ENCODE measurements at places on chromosomes 7 and 10. TPM values are rescaled to one million over a fixed set of nuclear protein-coding genes. Genes with fewer than 3 reads are reported as not detected.
A peak's percentile ranks its signal among the peaks of the same experiment; 100 is the strongest.

GRCh38 chr10:112229096-112229495, 45.5 kb upstream of the GPAM start:
- H3K4me3 ChIP-seq, result no peak overlapping the region
- H3K4me1 ChIP-seq, result no peaks in the 10 kb centered on the region
- no peak for DNase-seq
- H3K27ac ChIP-seq, result no peak overlapping the region
- peaks cover 19% of the 10 kb centered on the region for H3K27me3 ChIP-seq
- H3K36me3 ChIP-seq, result no peaks in the 10 kb centered on the region

DNA sequence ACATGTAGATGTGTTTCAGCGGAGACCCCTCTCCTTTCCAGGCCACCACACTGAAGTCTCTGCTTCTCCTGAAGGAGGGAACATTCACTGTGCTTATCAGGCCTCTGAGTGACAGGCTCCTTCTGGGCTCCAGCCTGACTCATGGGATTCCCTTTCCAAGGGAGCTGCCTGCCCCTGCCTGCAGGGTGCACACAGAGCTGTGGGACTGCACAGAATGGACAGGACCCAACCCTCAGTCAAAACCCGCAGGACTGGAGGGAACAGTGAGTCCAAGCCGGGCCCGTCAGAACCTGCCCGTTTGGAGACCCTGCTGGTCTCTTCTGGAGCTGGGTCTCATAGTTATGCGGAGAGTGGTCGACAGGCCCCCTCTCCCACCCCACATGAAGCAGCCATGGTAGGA, 32.6 kb downstream of the PLAC9 start:
- H3K27me3 ChIP-seq, result no peaks in the 10 kb centered on the region
- peaks cover 18% of the 10 kb centered on the region for H3K4me1 ChIP-seq
- peaks cover 24% of the 10 kb centered on the region for H3K36me3 ChIP-seq
- DNase-seq, result no peak
- H3K27ac ChIP-seq, result peak overlapping the region; percentile 11

- peak overlapping the region; percentile 51 for H3K4me3 ChIP-seq
- peaks cover 66% of the 10 kb centered on the region for H3K4me1 ChIP-seq
- H3K27me3 ChIP-seq, result no peaks in the 10 kb centered on the region
- H3K27ac ChIP-seq, result peak overlapping the region; percentile 97
These were observed 23.7 kb downstream of the TSPAN14 start for GRCh38 chr10:80477813-80478212.

GRCh38 chr10:22544325-22545068, 169.9 kb downstream of the PIP4K2A start:
- peaks cover 10% of the 10 kb centered on the region for H3K36me3 ChIP-seq
- no peak overlapping the region for H3K4me3 ChIP-seq
- H3K27me3 ChIP-seq, result no peaks in the 10 kb centered on the region
- peaks cover 23% of the 10 kb centered on the region for H3K4me1 ChIP-seq

DNA sequence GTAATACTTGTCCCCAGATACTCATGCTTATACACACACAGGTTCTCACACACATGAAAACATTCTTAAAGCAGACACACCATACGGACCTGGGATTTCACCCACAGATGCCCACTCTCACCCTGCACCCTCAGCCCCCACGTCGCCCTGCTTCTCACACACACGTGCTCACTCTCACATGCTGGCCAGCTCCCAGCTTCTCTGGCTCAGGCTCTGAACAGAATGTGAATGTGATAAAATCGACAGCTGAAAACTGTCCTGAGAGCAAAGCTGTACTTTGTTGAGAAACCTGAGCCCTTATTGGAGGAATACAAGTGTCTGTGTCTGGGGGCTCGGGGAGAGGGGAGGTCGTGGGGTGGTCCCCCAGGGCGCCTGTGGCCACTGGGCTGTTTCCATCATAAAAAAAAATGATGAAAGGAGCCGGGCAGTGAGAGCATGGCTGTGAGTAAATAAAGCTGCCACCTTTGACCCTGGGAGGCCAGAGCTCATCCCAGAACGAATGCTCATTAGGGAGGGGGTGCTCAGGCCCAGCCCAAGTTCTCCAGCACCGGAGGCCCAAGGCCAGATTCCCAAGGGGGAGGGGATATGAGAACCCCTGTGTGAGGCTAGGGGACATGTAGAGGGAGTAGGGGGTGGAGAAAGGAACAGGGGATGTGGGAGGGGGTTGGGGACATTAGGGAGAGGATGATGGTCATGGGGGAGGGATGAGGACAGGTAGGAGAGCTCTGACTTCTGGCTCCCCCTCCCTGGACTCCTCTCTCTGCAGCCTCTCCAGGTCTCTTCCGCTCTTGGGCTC, 18.1 kb upstream of the TLX1 start:
- no peak overlapping the region for H3K27ac ChIP-seq
- H3K4me3 ChIP-seq, result no peak overlapping the region
- no peaks in the 10 kb centered on the region for H3K36me3 ChIP-seq
- no peak for DNase-seq

GRCh38 chr7:143884969-143885559, 16.9 kb downstream of the TCAF1 start:
- peaks cover 8% of the 10 kb centered on the region for H3K36me3 ChIP-seq
- H3K27me3 ChIP-seq, result peaks cover 64% of the 10 kb centered on the region
- peak overlapping the region; percentile 61 for H3K4me3 ChIP-seq

The HOXA11 gene
- 0.09 TPM for total RNA-seq

GRCh38 chr7:132680590-132680989, 104.3 kb upstream of the PLXNA4 start:
- H3K4me1 ChIP-seq, result peaks cover 14% of the 10 kb centered on the region
- H3K27ac ChIP-seq, result no peak overlapping the region
- no peak for DNase-seq
- H3K4me3 ChIP-seq, result no peak overlapping the region
- no peaks in the 10 kb centered on the region for H3K36me3 ChIP-seq
- H3K27me3 ChIP-seq, result no peaks in the 10 kb centered on the region

DNA sequence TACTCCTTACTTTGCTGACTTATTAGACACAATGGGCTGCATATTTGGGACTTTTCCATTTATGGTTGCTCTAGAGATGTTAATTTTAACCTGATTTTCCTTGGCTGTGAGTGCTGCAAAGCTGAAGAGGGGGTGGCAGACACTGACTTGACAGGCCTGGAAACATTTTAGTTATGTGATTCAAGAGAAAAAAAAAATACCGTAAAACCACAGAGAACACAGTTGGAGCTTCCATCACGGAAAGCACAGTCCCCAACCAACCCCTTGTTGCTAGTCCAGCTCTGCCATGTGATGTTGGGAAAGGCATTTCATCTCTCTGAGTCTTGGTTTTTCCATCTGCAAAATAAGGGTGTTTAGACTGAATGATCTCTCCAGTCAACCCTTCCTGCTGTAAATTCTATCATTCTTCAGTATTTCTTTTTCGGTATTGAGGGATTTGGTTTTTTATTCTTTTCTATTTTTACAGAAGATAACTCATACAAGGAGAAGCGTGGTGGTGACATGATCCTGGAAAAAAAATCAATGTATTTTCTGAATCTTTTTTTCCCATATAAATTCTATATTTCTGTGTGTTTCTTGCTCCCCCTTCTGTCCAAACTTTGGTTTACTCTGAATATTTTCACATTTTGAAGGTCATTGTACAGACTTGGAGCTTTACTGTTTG, 246.1 kb downstream of the REEP3 start:
- no peak for DNase-seq
- no peak overlapping the region for H3K27ac ChIP-seq
- no peaks in the 10 kb centered on the region for H3K36me3 ChIP-seq
- no peaks in the 10 kb centered on the region for H3K4me1 ChIP-seq
- no peak overlapping the region for H3K4me3 ChIP-seq

- DNase-seq, result no peak
- H3K4me1 ChIP-seq, result no peaks in the 10 kb centered on the region
- H3K36me3 ChIP-seq, result no peaks in the 10 kb centered on the region
- H3K4me3 ChIP-seq, result no peak overlapping the region
- no peak overlapping the region for H3K27ac ChIP-seq
These were observed 166.6 kb upstream of the MKLN1 start for GRCh38 chr7:131161103-131161502.

DNA sequence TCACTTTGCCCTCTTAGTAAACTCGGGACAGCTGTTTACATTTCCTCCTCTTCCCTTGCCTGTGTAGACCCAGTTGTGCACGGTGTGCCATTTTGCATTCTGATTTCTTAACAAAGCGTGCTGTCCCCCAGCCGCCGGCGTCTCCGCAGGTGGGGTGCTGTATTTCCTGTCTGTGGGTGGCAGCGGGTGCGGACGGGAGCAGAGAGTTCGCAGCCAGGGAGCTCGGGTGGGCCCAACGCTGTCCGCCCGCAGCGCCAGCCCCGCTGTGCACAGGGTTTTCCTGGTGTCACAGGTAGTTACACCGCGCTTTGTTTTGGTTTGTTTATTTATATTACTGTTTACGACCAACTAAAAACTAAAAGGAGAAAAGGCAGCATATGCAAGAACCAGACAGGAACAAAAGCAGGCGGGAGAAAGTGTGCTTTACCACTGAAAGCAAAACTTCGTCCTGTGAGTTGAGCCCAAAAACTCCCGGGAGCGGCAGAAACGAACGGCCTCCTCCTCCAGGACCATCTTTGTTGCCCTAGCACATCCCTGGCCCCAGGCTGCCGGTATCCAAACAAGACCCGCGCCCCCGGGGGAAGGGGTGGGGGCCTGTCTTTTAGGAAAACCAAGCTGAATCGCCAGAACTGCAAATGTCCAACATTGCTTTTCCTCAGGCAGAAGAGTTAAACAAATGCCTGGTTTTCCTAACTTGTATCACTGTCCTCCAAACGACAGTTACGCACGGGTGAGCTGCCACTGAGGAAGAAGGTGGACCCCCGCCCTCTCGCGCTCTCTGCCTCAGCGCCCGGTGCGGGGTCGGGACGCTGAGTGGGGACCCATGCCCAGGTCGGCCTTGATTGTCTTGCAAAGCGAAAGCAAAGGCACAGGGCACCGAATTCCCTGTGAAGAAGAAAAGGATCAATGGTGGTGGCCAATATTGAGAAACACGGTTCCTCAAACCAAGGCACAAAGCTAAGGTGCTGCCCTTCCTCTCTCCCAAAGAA, 45.9 kb upstream of the DRGX start:
- peaks cover 21% of the 10 kb centered on the region for H3K27me3 ChIP-seq
- H3K27ac ChIP-seq, result no peak overlapping the region
- H3K4me1 ChIP-seq, result peaks cover 25% of the 10 kb centered on the region
- peaks cover 2% of the 10 kb centered on the region for H3K36me3 ChIP-seq
- peak; percentile 11 for DNase-seq

DNA sequence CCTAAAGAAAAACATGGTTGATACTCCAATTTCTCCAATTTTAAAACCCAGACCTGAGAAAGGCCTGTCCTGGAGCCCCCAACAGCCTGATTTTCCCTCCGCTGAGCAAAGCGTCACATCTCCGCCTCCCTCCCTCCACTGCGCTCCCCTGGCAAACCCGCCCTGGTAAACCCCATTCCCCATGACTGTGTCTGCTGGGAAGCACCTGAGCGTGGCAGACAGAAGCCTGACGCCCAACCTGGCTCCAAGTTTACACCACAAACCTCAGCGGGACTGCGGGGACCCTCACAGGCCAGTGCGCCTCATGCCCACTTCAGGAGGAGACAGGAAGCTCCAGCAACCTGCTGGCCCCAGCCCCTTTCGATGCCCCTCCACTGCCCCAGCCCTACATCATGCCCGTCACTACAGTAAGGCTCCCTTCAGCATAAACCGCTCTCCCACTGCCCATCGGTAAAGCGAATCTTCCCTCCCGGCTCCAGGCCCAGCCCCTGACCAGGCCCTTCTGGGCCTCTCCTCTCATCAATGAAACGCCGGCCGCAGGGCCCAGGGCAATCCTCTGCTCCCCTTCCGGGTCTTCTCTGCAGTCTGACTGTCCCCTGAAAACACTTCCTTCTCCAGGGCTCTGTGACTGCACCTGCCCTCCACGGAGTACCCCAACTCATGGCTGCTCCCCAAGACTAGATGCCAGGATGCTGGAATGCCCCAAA, 233.3 kb downstream of the MAD1L1 start:
- H3K27me3 ChIP-seq, result no peaks in the 10 kb centered on the region
- H3K36me3 ChIP-seq, result no peaks in the 10 kb centered on the region
- no peak overlapping the region for H3K27ac ChIP-seq
- no peaks in the 10 kb centered on the region for H3K4me1 ChIP-seq

- peaks cover 13% of the 10 kb centered on the region for H3K36me3 ChIP-seq
- H3K4me1 ChIP-seq, result peaks cover 11% of the 10 kb centered on the region
- no peak overlapping the region for H3K27ac ChIP-seq
- H3K4me3 ChIP-seq, result no peak overlapping the region
- H3K27me3 ChIP-seq, result no peaks in the 10 kb centered on the region
These were observed 115.5 kb downstream of the RTKN2 start for GRCh38 chr10:62153191-62153590.

DNA sequence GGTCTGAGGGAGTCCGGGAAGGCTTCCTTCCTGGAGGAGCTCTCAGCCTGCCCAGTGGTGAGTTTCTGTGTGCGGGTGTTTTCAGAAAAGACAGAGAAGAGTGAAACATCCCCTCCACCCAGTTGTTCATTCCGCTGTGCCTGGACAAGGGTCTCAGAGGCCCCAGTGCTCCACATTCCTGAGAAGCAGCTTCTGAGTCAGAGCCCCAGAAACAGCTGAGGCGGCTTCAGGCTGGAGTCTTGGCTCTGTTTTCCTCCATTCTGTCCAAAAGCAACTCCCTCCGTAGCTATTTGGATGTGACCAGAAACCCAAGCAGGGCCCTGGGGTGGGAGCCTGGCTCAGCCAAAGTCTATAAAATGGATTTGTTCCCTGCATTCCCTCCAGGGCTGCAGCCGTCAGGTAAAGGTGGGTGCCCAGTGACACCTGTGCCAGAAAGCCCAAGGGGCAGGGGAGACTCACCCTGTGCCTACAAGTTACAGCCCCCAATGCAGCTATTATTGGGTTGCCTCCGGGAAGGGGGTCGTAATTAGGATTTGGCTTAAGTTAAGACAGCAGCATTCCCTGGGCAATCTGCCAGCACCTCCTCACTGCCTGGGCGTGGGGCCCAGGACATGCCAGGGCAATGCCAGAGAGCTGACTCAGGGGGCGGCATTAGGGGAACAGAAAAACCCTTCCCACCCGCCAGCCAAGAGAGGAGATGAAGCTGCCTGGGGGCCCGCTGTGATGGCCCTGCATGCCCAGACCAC, 13.1 kb upstream of the CAMK2G start:
- H3K4me1 ChIP-seq, result peaks cover 17% of the 10 kb centered on the region
- no peak overlapping the region for H3K27ac ChIP-seq
- H3K36me3 ChIP-seq, result no peaks in the 10 kb centered on the region

GRCh38 chr7:143240291-143241168, 18.7 kb downstream of the TAS2R40 start:
- H3K36me3 ChIP-seq, result peaks cover 14% of the 10 kb centered on the region
- H3K4me3 ChIP-seq, result peak overlapping the region; percentile 70
- peaks cover 42% of the 10 kb centered on the region for H3K4me1 ChIP-seq
- DNase-seq, result peak; percentile 74
- H3K27ac ChIP-seq, result peak overlapping the region; percentile 77

DNA sequence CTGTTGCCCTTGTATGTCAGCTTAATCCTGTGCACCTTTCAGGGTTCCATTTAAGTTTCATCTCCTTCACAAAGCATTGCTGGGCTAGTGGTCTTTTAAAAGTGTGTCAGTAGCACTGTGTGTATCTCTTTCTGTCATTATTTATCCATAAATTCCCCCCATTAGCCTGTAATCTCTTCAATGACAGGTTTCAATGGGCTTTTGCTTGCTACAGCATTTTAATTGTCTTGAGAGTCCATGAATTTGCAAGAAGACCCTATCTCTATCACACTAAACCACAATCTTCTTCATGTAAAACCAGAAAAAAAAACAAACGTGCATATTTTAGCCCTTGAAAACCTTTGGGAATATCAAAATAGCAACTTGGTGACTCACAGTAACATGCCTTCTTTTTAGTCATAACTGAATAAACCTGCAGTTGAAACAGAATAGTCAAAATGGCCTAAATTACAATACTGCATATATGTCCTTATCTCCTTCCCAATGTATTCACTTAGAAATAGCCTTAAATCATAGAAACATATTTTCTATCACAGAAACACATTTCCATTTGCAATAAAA, 118.6 kb downstream of the PON1 start:
- DNase-seq, result no peak
- no peak overlapping the region for H3K27ac ChIP-seq
- H3K27me3 ChIP-seq, result peaks cover 7% of the 10 kb centered on the region
- no peaks in the 10 kb centered on the region for H3K36me3 ChIP-seq
- no peaks in the 10 kb centered on the region for H3K4me1 ChIP-seq
- H3K4me3 ChIP-seq, result no peak overlapping the region
